Dorsolateral prefrontal cortex (tissue), 122 donors: ENCODE measurements at places on chromosomes 6 and 20.

- DNase-seq: no peak
Measured at GRCh38 chr6:53054532-53054931, 10.7 kb upstream of the FBXO9 start.

DNA sequence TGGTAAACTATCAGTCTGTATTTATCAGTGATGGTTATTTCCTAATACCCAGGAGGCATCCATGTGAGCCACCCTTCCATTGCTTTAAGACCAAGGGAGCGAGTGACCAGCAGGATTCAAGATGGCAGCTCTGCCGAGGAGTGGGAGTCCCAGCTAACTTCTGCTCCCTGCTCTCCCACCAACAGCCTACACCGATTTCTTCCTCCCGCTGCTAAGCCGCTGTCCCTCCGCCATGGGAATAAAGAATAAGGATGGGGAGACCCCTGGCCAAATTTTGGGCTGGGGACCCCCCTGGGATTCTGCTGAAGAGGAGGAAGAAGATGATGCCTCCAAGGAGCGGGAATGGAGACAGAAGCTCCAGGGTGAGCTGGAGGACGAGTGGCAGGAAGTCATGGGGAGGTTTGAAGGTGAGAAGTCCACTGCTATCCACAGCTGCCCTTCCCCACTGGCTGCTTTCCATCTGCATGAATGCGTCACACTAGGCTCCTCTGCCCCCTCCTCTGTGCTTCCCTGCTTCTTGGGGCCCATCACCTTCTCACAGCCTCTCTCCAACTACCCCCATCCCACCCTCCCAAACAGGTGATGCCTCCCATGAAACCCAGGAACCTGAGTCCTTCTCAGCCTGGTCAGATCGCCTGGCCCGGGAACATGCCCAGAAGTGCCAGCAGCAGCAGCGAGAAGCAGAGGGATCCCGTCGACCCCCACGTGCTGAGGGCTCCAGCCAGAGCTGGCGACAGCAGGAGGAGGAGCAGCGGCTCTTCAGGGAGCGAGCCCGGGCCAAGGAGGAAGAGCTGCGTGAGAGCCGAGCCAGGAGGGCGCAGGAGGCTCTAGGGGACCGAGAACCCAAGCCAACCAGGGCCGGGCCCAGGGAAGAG, 10.3 kb downstream of the NFKBIL1 start:
- no peak for DNase-seq

DNA sequence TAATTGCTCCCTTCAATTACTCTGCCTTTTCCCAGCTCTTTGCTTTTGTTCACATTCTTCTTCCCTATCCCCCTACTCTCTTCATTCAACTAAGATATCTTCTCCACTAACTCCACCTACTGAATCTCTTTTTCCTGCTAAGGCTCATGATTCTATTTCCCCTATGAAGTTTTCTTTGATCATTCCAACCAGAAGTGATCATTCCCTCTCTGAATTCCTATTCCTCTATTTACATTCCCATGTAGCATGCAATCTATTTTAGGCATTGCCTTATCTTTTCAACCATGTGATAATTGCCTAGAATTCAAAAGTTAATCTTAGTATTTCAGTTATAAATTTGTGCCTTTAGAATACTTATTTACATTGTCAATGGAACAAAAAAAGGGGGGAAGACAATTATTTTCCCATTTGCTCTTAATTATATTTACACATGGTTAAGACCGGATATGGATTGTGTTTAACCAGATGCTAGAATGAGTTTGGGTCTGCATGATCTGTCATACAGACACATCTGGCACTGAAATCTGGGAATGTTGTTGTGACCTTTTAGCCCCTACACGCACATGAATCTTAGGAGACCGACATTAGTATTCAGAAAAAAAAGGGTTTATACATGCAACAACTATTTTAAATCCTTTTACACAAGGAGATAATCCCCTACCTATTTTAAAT, 20.8 kb downstream of the MOXD1 start:
- DNase-seq: no peak

DNA sequence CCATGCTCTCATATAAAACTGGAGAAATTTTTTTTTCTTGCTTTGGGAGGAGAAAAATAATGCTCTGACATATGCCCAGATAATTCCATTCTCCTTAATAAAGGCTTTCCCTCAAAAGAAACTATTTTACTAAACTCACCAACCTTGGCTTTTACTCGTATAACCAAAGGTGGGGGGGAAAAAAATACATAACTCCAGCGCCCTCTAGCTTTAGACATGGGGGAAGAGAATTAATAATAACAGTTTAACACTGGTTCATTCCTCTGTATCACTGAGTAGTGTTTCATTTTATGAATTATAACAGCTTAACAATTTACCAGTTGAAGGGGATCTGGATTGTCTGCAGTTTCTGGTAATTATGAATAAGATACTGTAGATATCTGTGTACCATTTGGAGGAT, 1226.1 kb downstream of the GRIK2 start:
- DNase-seq: no peak

DNA sequence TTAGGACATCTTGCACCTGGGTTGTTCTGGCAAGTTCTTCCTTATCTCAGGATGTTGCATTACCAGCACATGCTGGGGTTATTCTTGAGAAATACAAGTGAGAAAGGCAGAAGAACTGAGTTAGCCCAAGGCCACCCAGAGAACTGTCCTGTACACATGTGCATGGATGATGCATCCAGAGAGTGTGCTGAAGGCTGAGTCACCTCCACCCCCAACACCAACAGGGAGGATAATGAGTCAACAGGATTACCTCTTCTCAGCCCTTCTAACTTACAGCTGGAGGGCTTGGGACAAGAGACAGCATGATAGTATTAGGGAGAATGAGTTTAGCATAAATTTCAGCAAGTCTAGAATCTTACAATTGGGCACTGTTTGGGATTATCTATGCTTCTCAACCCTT, 8.5 kb downstream of the SCGN start:
- no peak for DNase-seq

DNA sequence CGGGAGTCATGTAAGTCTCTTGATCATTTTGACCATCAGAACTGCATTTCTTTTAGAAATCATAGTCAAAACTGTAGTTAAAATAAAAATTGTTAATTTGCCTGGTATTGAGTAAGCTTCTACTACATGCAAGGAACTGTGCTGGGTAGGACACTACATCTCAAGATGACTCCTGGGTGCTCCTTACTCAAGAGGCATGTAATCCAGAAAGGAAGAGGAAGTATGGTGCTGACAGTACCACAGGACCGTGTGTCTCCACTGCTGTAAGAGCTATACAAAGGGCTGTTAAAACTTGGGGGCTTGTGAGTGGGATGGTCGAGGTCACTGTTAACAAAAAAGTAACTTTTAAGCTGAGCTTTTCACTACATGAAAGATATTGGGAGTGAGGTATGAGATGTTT, 508.3 kb upstream of the SOX4 start:
- DNase-seq: no peak

- no peak for DNase-seq
Measured at GRCh38 chr20:14219801-14220461, 117.5 kb downstream of the FLRT3 start.
